AG10803 (cell line): ENCODE measurements at places on chromosomes 2 and 18.

DNA sequence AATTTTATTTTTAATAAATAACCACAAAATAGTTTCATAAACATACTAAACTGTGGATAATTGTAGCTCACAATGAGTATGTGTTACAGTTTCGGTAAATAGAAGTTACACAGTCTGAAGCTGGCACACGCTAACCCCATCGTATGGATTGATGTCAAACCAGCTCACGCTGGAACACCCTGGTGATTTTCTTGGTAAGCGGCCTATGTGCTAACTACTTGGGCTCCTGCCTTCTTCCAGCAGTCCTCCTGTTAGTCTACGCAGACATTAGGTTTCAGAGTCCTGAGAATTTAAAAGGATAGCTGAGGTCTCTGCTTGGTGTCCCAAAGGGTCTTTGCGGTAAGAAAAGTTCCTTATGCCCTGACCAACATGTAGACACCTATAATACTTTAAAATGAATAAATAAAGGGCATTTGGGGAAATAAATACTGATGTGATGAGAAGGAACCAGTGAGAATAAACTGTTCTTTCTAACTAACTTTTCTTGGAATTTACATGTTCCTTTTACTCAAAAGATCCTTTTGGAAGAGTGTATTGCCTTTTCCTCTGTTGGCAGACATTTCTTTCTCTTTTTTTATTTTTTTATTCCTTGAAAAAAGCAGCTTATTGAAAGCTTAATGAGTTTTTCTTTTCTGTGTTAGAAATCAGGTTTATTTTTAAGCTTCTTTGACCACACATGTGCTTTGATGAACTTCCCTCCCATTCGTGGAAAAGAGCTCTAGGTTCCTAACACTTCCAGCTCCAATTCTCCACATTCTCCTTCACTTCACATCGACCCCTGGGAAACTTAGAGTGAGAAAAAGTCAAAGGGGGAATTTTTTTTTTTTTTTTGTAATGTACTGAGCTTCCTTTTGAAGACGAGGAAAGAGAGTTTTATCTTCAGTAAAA is 322.2 kb downstream of the IRS1 start:
- DNase-seq = peak; percentile 38

GRCh38 chr18:34491719-34492118 is 218.4 kb upstream of the DTNA start:
- no peak for DNase-seq

DNA sequence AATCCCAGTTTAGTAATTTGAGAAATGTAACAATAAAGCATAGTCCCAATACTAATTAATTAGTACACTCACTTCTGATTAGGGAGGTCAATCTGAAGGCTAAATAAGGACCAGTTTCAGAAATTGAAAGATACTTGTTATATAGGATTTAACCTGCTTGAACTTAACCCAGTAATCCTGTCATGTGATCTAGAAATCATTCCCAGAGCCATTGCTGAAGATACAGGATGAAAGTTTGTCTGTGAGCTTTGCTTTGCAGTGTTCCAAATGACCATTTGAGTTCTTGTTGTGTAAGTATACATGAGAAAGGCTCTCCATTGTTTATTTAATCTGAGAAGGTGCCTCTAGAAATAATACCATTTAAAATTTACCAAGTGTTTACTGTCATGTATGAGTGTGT is 52.2 kb downstream of the GALNT1 start:
- no peak for DNase-seq

- peak; percentile 63 for DNase-seq
Observed at GRCh38 chr18:28963481-28963880, 786.6 kb upstream of the CDH2 start.

- DNase-seq = peak; percentile 25
Observed at GRCh38 chr18:72375618-72376017, 168.5 kb downstream of the CBLN2 start.

DNA sequence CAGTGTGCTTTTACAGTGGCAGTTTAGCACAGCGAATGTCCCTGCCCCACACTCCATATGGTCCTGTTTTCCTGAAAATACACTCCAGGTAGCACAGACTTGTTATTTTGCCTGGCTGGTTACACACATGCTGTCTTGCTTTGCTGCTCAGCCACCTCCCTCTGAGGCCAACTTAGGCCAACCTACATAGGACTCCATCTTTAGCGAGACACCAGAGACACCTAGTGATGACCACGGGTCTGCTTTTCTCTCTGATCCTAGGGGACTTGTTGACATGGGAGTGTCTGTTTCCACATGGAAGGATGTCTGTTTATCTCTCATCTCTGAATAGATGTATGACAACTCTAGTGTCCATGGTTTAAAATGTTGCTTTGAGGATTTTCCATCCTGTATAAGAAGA is 43.3 kb downstream of the PLEKHB2 start:
- DNase-seq = no peak

GRCh38 chr2:216665242-216665641 is 30.1 kb downstream of the IGFBP5 start:
- DNase-seq = peak; percentile 34

GRCh38 chr2:149331023-149331400 is 625 bp downstream of the LYPD6 start:
- no peak for DNase-seq

- DNase-seq = no peak
Observed at GRCh38 chr2:44706681-44707553, 234.6 kb upstream of the SIX3 start.

GRCh38 chr2:26335231-26335630 is 10.7 kb upstream of the SELENOI start:
- no peak for DNase-seq

DNA sequence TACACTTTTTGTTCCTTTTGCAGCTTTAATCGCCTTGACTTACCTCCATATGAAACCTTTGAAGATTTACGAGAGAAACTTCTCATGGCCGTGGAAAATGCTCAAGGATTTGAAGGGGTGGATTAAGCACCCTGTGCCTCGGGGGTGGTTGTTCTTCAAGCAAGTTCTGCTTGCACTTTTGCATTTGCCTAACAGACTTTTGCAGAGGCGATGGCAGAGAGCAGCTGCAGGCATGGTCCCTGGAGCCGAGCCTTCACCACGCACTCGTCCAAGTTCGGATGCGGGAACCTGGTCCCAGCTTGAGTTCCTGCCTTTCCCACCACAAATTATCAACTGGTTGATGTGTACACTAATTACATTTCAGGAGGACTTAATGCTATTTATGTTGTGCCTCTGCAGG is 232.7 kb downstream of the ALPK2 start:
- DNase-seq = no peak

DNA sequence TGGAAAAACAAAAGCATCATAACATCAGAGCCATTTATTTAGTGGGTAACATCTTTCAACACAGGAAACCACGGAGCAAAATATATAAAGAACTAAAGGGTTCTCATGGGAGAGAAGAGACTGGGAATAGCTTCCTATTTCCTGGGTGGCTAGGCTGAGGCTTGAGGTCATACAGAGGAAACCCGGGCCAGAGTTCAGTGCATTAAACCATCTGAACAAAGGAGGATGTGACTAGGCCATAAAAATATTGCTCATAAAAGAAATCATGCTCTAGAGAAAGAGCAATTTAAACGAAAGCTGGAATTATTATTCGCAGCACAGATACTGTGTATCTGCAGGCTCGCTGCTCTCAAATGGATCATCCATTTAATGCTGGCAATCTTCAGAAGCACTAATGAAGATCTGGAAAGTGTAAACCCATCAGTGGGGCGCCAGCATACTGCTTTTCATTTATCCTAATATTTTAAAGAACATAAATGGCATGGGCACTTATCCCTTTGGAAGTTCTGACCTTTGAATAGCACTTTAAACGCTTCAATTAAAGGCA is 83.3 kb downstream of the GALNT14 start:
- no peak for DNase-seq

DNA sequence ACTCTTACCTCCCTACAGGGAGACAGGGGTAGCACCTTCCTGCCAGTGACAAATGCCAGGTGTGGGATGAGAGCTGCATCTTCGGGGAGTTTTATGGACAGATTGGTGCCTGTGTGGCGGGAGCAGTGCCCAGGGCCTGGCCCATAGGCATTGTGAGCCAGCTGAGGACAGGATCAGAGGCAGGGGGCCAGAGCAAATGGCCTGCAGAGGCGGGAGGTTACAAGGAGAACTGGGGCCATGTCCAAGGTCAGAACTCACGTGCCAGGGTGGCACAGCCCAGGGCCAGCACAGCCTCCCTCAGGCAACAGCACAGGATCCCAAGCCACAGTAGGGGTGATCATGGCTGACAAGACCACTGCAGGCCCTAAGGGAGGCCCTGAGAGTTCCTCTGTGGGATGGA is 40.2 kb upstream of the MCFD2 start:
- DNase-seq = no peak

DNA sequence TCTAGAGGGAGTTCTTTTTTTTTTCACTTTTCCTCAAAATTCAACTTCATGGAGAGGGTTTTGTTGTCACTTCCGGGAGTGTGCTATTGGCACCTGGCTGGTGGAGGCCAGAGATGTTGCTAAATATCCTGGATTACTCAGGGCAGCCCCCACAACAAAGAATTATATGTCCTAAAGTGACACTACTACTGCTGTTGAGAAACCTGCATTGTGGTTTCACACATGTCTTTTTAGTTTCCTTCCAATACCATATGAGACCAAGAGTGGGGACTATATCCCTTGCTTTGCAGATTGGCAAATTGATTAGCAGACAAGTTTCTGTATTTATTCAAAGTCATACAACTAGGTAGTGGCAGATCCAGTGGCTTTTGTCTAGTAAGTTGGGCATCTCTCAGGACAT is 826.8 kb downstream of the TRIB2 start:
- no peak for DNase-seq

- DNase-seq = no peak
Observed at GRCh38 chr2:157625296-157625695, 3.4 kb downstream of the ACVR1C start.

GRCh38 chr2:33477473-33478468 is 1.3 kb downstream of the RASGRP3 start:
- no peak for DNase-seq

- DNase-seq = no peak
Observed at GRCh38 chr18:43077510-43078308, 37.8 kb downstream of the RIT2 start.

- no peak for DNase-seq
Observed at GRCh38 chr2:136121204-136121910, 3.4 kb upstream of the CXCR4 start.

DNA sequence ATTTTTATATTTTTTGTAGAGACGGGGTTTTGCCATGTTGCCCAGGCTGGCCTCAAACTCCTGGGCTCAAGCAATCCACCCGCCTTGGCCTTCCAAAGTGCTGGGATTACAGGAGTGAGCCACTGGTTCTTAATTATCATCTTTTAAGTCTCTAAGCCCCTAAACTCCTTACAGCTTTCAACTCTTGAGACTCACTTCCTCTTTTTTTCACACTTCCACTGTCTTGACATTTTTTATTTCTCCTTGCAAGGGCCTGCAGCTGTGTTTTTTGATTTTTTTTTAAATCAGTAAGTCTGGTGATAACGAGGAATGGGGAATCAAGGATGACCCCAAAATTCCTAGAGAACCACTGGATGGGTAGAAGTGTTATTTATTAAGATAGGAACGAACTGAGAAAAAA is 8.6 kb upstream of the ABCB11 start:
- DNase-seq = no peak

- no peak for DNase-seq
Observed at GRCh38 chr2:119679526-119679837, 481 bp downstream of the TMEM177 start.
